ENCODE measurements at places on chromosomes 4 and X.
A peak's percentile ranks its signal among the peaks of the same experiment; 100 is the strongest.

DNA sequence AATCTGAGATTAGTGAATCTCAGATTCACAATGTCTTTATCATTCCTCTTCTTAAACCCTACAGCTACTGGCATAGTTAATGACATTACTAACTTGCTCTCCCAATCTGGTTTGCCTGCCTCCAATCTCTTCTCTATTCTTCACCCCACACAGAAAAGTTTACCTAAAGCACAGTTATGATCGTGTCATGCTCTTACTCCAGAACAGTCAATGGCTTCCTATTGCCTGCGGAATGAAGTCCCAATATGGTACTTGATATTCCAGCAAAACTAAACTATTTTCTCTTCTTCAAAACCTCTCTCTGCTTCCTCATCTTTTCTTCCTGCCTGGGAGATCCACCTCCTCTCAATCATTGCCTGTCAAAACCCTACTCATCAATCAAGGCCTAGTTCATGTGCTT is 3.4 kb upstream of the PRPS1 start:
- no peak for DNase-seq

DNA sequence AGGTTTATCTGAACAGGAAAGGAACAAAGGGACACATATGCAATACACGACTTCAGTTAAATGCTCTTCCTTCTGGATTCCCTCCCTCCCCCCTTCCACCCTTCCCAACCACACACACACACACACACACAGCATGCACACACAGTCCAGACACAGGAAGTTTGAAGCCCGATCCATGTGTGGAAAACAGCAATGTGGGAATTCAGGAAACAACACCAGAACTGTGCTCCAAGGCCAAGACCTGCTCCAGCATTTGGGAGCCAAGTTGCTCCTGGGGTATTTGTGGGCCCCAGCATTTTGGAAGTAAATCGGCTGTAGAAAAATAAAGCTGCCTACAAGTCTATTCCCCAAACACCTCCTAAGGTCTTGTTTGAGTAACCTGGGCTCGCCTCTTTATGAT is 5.6 kb upstream of the AMOT start:
- DNase-seq = no peak

DNA sequence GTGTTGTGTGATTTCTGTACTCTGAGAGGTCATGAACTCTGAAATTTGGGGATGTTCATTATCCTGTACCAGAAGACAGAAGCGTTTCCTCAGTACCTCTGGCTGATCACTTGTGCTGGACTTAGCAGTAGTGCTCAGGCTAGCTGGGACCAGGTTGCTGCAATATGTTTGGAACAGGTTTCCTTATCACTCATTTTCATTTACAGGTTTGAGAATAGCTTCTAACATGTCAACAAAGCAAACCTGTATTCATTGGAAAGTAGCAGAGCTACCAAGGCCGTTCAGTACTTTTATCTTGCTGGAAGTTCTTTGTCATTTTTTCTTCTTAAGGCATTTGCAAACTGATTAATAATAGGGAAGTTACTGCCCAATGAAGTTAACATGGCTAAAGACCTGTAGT is 242.9 kb upstream of the ANKRD50 start:
- DNase-seq = no peak

DNA sequence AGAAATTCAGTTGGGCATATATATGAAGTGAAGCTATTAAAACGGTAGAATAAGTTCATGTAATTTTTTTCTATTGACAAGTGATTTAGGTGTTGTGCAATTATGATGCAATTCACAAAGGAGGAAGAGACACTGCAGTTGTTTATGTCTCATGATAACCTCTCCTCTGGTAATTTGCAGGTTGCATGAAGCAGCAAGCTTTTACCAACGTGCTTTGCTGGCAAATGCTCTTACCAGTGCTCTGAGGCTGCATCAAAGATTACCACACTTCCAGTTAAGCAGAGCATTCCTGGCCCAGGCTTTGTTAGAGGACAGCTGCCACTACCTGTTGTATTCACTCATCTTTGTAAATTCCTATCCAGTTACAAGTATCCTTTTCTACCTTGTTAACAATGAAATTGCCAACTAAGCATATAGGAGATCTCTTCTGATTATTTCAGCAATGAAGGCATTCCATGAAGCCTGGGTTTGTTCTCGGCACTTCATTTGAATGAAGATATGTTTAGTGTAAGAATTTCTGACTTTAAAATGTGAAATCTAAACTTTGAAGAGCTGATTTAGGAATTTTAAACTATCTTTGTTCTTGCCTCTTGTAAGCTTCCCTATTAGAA is 3.9 kb downstream of the TMEM33 start:
- no peak for DNase-seq

GRCh38 chr4:124390861-124391260 is 321.7 kb downstream of the ANKRD50 start:
- no peak for DNase-seq

DNA sequence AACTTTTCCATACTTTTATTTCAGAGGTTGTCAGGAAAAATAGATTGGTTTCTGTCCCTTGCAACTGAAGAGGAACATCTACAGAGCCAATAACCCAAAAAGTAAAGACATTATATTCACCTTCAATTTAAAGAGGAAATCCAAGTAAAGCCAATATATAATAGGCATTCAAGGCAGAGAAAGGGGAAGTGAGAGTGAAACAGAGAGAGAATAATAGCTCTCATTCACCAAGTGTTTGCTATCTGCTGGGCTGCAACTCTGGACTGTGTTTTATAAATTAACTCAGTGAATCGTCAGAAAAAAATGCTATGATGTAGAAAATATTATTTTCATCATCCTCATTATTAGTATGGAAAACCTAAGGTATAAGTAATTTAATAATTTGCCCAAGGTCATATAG is 448.5 kb downstream of the TRAM1L1 start:
- no peak for DNase-seq

DNA sequence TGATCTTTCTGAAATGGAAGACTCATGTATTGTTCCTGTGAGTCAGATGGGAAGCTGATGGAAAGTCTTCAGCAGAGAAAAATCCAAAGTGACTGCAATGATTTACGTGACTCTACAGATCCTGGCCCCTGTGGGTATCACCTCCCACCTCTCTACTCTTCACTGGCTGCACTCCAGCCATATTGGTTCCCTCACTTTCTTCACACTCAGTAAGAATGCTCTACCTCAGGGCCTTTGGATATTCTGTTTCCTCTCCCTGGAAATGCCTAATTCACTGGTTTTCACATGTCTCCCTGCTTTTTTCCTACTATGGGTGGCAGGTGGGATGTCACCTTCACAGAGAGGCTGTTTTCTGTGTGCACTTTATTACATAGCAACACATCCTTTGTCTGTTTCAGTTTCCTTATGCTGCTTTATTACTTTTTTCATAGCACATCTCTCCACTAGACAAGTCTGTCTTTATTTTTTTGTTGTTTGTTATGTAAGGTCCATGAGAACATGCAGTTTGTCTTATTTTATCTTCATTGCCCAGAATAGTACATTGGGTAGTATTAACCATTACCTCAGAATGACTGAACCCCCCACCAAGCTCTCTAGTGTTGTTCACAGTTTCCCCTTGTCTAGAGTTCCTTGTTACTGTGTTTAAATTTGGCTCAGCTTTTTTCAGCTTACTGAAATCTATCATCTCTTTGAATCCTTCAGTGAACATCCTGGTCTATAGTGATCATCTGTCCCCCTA is 57.6 kb upstream of the CLNK start:
- no peak for DNase-seq

DNA sequence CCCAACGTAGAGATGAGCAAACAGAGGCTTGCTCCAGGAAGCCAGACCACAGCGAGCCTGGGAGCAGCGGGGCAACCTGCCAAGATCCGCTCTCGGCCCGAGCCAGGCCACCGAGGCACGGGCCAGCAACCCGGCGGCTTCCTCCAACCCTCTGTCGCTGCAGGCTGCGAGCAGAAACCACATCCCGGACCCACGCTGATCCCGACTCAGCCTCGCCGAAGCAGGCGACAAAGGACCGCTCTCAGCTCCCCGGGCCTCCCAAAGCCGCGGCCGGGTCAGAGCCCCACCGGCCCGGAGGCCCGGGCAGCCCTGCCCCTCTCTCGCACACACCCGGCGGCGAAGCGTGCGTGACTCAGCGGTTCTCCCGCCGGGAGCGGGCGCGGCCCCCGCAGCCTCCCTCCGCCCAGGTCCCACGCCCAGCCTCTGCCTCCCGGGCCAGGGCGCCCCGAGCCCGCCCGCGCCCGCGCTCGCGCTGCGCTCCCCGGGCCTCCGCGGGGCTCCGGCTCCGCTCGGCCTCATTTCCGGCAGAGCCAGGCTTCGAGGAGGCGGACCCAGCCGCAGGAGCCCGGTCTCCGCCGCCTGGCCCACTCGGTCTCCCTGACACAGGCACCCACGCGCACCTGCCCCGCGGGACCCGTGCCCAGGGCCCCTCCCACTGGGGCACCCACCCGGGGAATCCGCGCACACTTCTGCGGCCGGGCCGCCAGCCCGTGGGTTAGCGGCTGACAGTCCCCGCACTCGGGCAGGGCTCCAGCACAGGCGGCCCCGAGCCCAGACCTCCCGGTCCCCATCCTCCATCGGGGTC is 1.7 kb downstream of the PPP2R2C start:
- DNase-seq = no peak

DNA sequence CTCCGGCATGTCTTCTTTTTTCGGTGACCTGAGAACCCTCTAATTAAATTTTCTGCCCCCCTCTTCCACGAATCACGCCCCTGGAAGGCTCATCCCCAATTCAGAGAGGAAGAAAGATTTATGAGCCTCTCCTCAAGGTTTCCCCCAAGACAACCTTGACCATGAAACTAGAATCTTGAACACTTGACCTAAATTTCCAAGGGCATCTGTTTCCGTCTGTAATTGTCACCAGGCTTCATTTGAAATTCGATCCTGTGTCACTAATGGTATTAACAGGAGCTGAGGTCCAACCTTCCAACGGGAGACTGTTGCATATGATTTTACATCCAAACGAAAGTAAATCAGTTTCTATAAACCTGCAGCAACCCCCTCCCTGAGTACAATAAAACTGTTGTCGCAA is 139.9 kb upstream of the ZIC3 start:
- DNase-seq = no peak

GRCh38 chr4:123506011-123506695 is 109.6 kb downstream of the SPRY1 start:
- no peak for DNase-seq

- DNase-seq = no peak
These were observed 36.9 kb downstream of the HMX1 start for GRCh38 chr4:8834681-8835220.

GRCh38 chrX:17488036-17488435 is 113.0 kb downstream of the NHS start:
- DNase-seq = no peak

- no peak for DNase-seq
These were observed 60.3 kb upstream of the RXFP1 start for GRCh38 chr4:158461336-158461735.

DNA sequence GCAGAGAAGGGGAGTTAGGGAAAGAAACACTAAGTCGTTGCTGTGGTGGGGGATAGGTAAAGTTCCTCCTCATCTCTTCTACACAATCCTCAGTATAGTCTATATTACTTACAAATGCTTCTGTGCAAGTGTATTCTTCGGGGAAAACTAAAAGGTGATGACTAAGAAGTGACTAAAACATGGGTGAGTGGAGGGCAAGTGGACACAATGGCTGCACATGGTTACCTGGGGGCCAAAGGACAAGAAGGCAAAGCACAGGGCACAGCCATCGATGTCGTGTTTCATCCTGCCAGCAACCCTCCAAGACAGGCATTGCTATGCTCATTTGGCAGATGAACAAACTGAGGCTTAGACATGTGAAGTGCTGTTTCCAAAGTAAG is 35.5 kb upstream of the CCKAR start:
- peak; percentile 35 for DNase-seq

GRCh38 chr4:1255699-1256098 is 6.8 kb upstream of the CTBP1 start:
- no peak for DNase-seq

DNA sequence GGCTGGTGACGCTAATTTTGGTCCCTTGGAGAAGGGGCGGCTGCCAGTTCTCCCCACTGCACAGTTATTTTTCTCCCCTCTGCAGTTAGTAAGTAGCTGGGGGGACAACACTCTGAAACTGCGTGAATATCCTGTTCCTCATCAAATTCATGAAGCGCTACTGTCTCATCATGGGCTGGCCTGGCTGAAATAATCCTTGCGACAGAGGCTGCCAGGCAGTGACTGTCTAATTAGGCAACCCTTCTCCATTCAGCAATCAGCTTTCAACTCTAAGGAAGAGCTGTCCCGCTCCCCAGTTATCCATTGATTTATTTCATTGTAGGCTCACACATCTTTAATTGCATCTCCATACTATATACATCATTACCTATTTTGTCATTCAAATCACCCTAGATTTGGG is 8.2 kb downstream of the SH3TC1 start:
- no peak for DNase-seq

GRCh38 chr4:95102162-95102790 is 344.5 kb downstream of the BMPR1B start:
- DNase-seq = no peak
